Tibial artery (tissue), 4 donors: ENCODE measurements at places on chromosomes 1 and 21.

DNA sequence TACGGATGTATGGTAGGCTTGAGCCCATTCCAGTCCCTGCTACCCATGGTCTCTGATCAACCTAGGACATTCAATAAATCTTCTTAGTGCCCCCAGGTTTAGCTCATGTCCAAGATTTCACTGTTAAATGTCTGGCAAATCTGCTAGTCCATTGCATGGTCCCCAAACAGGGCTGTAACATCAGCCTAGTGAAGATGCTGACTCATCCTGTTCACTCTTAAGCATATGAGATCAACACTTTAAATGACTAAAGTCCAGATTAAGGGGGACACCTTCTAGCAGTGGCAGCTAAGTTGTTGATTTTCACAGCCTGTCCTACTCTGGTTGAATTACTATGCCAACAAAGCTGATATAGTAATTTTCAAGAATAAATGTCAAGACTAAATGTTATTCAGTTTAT, 46.5 kb upstream of the NUF2 start:
- DNase-seq: no peak

DNA sequence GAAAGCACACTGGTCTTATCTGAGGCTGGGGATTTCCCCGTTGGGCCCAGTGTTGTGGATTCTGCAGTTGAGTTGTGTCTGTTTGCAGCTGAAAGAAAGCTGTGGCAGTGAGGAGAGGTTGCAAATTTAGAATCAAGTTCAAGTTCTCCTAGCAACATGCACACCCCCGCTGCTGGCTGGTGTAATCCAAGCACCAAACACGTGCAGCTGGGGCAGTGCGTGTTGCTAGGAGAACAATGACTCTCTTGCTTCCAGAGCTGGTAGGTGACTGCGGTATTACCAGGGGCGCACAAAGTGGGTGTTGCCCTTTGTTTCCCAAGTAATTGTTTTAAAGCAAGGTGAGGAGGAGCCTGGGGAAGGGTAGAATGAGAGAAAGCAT, 91.5 kb downstream of the IER5 start:
- no peak for DNase-seq

DNA sequence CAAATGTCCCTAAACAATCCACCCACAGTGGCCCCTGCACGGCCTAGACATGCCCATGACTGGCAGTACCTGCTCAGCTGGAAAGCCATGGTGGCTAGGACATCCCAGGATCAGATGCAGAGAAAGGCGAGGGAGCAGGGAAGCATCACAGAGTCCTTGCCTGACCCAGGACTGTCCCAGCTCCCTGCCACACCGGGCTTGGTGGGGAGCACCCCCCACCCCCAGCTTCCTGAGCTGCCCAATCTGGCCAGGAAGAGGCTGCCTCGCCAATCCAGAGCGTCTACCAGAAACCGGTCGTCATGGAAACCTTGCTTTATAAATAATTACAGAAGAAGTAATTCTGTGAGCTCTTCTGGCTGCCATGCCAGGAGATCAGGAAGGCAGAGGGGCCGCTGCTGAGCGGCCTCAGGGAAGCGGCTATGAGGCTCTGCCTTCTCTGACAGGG, 34.8 kb downstream of the ACOT7 start:
- no peak for DNase-seq

GRCh38 chr21:41576013-41576615, 68.2 kb upstream of the TMPRSS2 start:
- no peak for DNase-seq

GRCh38 chr1:34268311-34268954, 91.7 kb downstream of the C1orf94 start:
- no peak for DNase-seq

DNA sequence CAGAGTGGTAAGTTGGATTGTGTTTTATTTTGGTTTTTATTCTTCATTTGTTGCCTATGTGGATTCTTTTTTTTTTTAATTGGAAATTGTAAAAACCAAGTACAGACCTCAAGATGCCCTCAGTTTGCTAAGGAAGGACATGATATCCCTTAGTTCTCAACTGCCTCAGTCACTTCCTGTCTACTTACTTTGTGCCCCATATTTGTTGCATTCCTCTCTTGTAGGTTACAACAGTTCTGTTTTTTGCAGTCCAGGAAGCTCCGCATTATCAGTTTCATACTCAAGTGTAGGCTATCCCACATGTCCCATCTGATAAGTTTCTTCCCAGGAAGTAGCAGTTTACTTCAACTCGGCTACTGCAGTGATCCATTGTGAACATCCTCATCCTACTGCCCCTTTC, 82.0 kb downstream of the RPAP2 start:
- no peak for DNase-seq

DNA sequence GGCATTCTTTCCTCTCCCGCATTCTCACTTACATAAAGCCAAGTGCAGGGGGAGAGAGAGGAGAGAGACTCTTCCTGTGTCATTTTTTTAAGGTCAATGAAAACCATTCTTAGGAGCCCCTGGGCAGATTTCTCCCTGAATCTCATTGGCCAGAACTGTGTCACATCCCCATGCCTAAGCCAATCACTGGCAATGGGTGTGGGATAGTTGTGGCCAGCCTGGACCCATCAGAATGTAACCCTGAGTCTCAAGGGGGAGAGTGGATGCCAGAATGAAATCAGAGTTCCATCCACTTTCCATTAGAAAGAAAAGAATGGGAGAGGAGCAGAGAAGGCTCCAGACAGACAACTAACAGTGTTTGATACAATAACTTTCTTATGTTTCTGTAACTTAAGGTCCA, 31.2 kb upstream of the COQ8A start:
- peak; percentile 13 for DNase-seq
